Ureter (tissue), 1 donor: ENCODE measurements at places on chromosomes 1 and 21. TPM values are rescaled to one million over a fixed set of nuclear protein-coding genes. Genes with fewer than 3 reads are reported as not detected.

DNA sequence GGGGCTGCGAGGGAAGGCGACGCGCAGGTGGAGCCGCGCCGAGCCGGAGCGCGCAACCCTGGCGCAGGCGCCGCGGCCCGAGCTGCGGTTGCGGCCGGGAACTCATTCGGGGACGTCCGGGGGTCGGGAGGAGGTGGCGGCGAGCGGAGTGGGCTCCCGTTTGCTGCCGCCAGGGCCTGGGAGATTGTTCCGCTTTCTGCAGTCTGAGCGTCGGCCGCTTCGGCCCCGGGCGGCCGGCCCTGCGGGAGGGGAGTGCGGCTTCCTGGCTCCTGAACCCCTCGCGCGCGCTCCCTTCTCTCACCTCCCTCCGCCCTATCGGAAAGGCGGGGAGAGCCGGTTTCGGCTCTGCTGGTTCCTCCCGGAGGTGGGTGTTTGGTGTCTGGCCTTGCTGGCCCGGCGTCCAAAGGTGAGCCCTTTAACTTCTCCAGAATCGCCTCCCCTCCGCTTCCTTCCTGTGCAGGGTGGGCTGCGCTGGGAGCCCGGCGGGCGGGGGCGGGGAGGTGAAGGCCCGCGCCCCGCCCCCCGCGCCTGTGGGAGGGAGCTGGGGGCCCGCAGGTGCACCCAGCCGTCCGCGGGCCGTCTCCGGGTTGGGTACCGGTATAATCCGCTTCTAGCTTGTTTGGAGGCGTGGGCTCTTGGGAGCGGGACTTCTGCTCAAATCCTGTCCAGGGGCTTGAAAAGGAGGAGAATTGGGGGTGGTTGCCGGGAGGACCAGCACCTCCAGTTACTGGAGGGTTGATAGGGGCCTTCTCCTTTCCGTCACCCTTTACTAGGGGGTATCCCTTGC, 683 bp downstream of the LRRC8D start:
- DNase-seq = peak; percentile 57

- no peak for DNase-seq
Measured at GRCh38 chr1:3847081-3847480, 9.9 kb downstream of the CEP104 start.

DNA sequence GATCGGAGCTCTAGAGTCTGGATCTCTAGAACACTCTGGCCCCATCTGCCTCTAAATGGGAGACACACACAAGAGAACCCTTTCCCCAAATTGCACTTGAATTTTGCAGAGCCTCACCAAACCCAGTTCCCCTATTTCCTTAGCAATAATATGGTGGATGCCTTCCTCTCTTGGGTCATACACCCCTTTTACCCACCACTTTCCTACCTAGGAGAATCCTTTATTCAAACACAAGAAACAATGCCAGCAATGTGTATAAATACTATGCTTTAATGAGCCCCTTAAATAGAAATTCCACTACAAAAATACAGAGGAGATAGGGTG, 760 bp upstream of the SF3B4 start:
- no peak for DNase-seq

S100A7 gene
- total RNA-seq = not detected

AQP10 gene
- not detected for total RNA-seq

FCRL1 gene
- 0.21 TPM for total RNA-seq

DNA sequence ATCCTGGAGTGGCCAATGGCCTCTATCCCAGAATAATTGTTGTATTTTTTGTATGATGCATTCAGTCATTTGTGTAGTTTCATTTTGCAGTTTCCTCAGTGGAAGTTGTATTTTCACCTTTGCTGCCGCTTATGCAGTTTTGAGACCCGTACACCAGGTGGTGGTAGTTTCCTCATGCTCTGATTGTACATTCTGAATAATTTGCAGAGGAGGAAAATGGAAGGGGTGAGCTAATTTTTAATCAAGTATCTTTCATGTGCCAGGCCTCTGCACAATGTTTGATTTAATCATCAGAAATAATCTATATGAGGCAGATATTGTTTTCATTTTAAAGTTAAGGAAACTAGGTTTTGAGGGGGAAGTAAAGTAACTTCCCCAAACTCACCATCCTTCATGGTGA, 29.5 kb downstream of the HLX start:
- DNase-seq = no peak

GRCh38 chr1:21783679-21784603, 992 bp upstream of the USP48 start:
- no peak for DNase-seq

- no peak for DNase-seq
Measured at GRCh38 chr1:34127006-34128000, 37.7 kb downstream of the CSMD2 start.

GRCh38 chr1:73948055-73948454, 249.9 kb downstream of the LRRIQ3 start:
- DNase-seq = no peak

- no peak for DNase-seq
Measured at GRCh38 chr1:226568077-226568831, 19.7 kb downstream of the STUM start.

GRCh38 chr1:164628772-164629171, 69.8 kb downstream of the PBX1 start:
- DNase-seq = no peak
